ENCODE measurements at places on chromosomes 12 and 14.

GRCh38 chr12:12803186-12803585, 10.0 kb upstream of the DDX47 start:
- peak; percentile 70 for DNase-seq

DNA sequence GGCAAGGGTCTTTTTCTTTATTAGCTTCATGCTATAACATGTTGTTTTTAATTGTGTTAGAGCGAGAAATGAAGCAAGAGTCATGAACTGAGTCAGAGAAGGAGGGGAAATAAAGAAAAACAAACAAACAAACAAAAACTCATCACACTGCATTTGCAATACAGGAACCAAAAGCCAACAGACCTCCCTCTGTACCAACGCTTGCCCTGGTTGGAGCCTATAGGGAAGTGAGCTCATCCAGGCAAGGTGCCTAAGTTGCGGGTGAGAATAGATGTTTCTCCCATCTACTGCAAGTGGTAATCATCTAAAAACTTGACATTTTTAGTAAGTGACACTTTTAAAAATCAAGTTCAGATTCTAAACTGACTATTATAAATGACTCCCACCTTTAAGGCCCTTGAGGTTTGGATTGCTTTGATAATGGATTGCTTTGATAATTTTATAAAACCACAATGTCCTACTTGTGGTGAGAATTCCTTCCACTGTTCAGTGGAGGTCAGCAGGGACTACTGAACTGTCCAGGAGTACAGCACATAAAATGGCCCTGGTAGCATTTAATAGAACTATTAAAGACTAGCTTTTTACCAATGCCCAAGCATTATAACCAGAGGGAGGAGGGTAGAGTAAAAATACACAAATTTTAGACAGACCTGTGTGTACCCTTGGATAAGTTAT, 31.3 kb downstream of the SLC38A1 start:
- no peak for DNase-seq

- no peak for DNase-seq
These were observed 14.8 kb downstream of the ZBTB39 start for GRCh38 chr12:56991319-56992246.

GRCh38 chr12:65004270-65004669, 116.8 kb downstream of the WIF1 start:
- DNase-seq: peak; percentile 31

DNA sequence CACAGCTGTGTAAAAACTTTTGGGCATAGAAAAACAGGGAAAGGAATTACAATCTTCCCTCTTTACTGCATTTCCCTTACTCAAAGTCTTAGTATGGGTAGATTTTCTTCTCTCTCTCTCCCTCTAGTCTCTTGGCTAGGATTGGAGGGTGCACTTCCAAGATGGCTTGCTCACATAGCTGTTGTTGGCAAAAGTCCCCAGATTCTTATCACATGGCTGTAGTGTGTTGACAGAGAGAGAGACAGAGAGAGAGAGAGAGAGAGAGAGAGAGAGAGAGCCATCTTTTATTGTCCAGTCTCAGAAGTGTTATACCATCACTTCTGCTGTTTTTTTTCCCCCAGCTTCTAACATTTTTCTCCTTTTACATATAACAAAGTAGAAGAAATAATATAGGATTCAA, 6.3 kb upstream of the OR4E2 start:
- DNase-seq: peak; percentile 6

GRCh38 chr12:62136496-62136895, 123.7 kb upstream of the USP15 start:
- DNase-seq: no peak

DNA sequence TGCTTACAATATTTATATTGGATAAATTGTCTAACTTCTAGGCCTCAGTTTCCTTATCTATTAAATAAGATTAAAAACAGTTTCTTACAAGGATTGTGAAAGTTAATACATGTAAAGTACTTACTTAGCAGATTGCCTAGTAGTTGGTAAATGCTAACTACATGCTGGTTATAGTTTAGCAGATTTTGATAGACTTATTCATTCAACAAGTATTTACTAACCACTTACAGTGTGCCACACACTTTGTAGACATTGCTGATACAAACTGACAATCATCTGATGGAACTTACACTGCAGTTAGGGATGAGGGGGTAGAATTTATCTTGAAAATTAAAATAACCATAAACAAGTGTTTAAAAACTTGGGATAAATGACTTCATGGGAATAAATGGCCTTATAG, 50.4 kb downstream of the ARID2 start:
- DNase-seq: no peak

GRCh38 chr12:94231709-94232108, 83.3 kb downstream of the PLXNC1 start:
- DNase-seq: no peak
